Cortex of kidney (tissue), 1 donor: ENCODE measurements at places on chromosomes 2 and 18.

DNA sequence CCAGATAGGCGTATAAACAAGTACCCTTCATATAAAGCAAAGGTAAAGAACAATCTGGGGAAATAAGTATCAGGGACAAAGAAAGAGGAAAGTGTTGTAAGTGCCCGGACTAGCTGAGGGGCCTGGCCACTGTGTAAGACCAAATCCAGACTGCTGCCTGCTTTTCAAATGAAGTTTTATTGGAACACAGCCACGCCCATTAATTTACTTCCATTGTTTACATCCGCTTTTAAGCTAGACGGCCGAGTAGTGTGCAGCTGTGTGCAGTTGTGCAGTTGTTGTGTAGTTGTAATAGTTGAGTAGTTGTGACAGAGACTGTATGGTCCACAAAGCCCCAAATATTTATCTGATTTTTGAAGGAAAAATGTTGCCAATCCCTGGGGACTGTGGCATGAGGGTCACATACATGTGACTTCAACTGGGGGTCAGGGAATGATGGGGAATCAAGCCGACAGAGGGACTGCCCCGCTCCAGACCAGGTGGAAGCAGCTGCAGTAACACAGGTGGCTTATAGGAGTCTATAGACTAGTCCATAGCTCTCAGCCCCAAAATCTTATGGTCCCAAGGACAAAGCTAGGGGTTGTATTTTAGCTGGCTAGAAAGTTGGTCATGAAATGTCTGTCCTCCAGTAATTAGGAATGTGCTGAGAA is 30.0 kb downstream of the FHL2 start:
- no peak for DNase-seq

DNA sequence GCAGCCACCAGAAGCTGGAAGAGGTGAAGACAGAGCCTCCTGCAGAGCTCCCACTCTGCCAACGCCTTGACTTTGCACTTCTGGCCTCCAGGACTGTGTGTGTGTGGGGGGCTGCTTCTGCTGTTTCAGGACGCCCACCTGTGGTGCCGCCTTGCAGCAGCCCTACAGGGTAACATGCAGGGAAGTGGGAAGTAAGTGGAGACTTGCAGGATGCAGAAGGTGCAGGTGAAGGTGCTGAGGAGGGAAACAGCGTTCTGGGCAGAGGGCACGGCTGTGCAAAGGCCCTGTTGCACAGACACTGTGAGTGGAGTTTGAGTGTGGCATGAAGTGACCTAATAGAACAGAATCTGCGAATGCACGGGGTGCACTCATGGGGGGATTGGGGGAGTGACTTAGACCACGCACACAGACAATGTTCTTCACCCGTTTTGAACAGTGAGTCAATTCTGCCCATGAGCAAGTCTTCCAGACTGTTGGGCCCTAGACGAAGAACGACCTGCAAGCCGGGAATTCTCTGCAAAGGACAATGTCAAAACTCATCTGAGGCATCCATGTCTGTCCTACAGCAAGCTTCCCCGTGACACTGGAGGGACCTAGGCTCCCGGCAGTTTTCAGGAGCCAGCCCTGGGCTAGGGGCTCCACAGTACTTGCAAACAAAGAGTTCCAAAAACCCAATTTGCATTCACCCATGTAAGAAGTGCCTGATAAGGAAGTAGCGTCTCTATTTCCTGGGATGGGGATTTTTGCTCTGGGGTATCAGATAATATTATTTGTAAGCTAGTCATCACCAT is 19.0 kb downstream of the MBP start:
- DNase-seq, result no peak

DNA sequence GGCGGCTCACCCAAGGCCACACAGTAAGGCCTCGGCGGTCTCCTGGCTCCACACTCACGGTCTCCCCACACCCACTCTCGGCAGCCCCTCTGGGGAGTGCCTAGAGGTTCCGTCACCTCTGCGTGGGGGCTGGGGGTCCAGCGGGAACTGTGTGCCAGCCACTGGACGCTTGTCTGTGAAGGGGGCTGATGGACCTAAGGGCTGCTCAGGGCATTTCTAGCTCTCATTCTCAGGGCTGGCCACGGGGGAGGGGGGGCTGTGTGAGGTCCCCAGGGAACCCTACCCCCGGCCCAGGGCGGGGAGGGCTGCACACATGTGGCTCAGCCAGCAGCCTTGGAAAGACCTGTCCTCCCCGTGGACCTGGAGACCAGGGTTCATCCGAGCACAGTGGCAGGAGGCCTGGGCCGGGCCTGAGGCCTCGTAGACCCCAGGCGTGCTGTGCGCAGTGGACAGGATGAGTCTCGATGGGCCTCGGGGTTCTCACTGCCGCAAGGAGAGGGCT is 27.1 kb upstream of the ODC1 start:
- DNase-seq, result no peak

DNA sequence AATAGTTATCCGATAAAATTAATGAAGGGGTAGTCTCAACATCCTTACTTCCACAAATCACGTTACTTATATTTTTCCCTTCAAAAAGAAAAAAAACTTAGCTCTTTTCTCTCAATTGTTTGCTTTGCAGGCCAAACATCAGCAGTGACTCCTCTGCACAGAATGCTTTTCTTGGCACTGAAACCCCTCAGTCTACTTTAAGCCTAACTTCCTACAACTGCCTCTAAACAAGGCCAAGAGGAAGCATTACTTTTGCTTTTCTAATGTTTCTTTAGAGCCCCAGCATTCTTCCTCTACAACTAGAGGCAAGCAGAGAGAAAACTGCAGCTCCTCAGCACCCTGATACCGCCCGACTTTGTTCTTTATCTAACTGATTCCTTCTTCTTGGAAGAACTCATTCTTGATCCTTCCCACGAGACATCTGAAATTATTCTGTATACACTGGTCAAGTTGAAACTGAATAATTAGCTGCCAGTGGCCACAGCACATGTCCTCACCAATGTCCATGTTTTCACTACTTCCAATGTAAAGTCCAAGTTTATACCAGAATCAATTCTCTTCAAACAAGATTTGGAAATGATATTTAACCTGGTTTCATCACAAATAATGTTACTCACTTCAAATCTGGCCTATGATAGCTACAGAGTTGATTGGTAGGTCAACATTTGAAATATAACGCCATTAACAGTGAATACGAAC is 55.3 kb downstream of the DTNB start:
- DNase-seq, result no peak

DNA sequence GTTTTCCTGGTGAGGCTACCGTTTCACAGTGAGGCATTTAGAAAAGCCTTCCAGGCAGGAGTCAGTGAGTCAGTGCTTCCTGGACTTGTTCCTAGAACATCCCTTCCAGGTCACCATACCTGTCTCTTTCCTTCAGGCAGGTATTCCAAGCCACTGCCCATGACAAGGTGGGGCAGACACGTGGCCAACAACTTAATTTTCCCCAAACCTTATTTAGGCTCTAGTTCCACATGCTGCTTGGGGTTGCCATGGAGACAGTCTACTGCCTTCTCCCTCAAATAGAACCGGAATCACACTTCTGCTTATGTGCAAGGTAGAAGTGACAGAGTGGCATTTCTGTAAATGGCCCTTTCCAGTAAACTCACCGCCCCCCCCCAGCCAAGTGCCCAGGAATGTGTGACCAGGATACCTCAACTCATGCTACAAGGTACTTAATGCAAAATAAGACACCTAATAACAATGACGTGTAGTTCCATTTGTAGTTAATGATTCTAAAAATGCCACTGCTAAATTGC is 258.3 kb downstream of the PRKCE start:
- DNase-seq, result no peak

DNA sequence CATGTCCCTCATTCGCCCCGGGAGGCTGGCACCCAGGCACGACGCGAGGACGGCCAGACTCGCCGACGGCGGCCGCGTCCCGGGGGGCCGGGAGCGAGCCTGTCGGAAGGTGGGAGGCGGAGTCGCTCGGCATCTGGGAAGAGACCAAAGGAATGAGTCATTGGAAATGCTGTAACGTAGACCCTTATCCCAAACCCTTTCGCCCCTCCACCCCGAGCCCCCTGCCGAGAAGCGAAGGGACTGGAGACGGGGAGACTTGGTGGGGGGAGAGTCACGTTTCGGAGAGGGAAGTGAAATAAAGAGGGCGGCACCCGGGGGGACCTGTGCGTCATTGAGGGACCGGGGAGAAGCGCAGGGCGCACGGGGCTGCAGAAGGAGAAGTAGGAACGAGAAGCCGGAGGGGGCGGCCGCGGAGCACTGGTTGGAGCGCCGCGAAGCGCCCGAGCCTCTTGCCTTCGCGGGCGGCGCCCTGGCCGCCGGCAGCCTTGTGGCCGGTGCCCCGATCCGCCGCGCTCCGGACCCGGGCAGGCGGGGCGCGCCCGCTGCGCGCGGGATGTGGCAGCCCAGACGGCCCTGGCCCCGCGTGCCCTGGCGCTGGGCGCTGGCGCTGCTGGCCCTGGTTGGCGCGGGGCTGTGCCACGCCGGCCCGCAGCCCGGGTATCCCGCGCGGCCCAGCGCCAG is at the start of gene EMILIN2:
Gene EMILIN2 (plus strand): TSS at position 371 of the 681 bp plus-strand sequence. CDS start 183 bp downstream, at position 554.
- DNase-seq, result no peak

- no peak for DNase-seq
These were observed 47.1 kb downstream of the IKZF2 start for GRCh38 chr2:213104092-213104902.

- DNase-seq, result no peak
These were observed 1.8 kb upstream of the DRC1 start for GRCh38 chr2:26399771-26400376.

DNA sequence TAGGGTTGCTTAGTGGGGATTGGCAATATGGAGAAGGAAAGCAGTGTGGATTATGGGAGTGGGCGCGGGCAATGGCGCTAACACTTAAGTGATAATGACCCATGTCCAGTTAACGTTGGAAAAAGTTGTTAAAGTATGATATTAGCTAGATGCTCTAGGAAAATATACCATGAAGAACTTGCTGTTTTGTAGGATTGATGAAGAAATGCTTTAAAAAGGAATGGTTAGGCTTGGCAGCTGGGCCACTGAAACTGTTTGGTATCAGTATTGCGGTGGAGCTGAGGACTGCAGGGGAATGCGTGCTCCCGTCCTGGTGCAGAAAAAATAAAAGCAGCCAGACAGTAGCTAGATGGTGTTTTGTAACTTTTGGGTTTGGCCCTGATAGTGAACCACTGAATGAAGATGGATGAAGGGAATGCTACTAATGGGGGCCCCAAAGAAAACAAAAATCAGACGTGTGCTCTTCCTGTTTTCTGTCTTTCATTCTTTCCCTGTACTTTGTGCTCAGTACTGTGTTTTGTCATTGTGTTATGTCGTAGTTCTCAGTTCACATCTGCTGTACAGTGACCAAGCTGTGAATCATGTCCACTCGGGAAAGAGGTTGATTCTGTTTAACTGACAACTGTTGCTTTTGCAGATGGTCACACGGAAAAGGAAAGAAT is 999 bp downstream of the INSIG2 start:
- DNase-seq, result no peak

DNA sequence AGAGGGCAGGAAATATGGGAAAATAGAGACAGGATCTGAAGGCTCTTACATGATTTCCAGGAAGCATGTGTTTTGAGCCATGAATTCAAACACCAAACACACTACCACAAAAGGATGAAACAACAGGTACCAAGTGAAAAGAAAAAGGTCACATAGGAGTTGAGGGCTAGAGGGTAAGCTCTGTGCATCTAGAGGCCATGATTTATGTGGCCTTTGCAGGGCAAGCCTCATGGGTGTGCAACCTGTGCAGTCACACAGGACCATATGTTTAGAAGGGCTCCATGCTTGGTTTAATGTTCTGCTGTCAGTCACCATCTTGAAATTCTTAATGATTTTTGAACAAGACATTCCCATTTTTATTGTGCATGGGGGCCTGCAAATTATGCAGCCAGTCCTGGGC is 134.5 kb upstream of the CCDC68 start:
- no peak for DNase-seq

- DNase-seq, result no peak
These were observed 49.1 kb upstream of the SCN9A start for GRCh38 chr2:166424841-166425240.

GRCh38 chr2:29743516-29743915 is 177.9 kb downstream of the ALK start:
- no peak for DNase-seq

- DNase-seq, result no peak
These were observed 220.3 kb downstream of the ANAPC1 start for GRCh38 chr2:111663471-111664274.

- no peak for DNase-seq
These were observed 178.4 kb upstream of the TPO start for GRCh38 chr2:1234731-1235308.

DNA sequence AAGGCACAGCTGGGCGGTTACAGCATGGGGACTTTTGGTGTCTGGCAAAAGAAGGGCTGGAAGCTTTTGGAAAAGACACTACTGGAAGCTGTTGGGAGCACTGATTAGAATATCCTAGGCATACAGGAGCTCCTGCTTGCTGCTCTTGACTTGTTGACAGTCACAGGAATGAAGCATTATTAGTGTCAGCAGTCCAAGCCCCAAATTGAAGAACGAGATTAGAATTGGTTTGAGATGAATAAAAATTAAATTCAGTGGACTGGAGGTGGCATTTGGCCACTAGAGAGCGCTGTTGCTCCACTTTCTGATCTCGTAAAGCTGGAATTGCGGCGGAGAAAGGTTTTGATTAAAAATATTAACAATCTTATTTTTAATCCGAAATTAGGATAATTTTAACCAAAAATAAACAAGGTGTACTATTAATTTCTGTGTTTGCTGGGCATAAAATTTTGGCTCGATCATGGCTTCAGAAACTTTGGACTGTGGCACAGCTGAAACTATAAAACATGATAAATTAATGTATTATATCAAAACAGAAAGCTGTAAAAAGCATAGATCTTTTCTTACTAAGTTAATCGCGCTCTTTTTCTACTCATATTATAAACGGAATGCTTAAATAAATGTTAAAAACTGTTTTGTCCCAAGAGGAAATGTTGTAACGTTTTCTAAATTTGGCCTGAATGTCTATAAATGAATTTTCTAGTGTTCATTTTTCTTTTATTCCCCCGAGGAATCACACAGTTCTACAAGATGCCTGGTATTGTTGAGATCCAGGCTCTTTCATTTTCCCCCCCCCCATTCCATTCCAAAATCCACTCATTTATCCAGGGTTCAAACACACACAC is 2.4 kb upstream of the HOXD8 start:
- DNase-seq, result no peak

DNA sequence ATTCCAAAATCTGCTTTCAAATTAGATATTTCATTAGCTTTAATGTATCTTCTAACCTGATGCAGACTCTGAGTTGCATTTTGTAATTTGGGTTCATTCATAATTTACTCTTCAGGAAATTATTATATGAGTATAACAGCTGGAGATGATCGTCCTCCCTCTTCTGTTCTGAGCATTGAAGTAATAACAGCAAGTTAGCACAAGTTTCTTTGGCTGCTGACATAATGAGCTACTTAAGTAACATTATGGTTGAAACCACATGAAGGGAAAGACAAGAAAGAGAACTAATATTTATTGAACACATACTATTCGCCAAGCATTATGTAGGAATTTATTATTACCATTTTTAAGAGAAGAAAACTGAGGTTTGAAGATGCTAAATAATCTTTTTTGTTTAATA is 75.1 kb downstream of the CPO start:
- no peak for DNase-seq

GRCh38 chr2:138029276-138029675 is 65.0 kb downstream of the HNMT start:
- no peak for DNase-seq

DNA sequence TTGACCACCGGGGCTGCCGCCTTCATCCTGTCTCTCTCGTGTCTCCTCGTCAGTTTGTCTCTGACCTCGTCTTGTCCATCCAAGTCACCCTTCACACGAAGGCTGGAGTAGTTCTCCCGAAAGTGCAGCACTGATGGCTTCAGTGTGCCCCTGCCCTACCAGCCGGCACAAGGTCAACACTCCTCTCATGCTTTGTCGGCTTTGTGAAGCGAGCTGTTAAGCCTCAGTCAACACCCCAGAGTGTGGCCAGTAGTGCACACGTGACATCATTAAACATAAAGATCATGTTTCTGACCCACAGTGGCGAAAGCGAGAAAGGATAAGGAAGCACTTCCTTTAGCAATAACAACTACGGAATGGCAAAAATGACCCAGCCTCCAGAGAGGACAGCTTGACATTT is 23.2 kb downstream of the ACKR3 start:
- no peak for DNase-seq
